ENCODE measurements at places on chromosomes 6 and 20. TPM values are rescaled to one million over a fixed set of nuclear protein-coding genes. Genes with fewer than 3 reads are reported as not detected.

Gene MCHR2
- total RNA-seq = not detected

Gene GPR63
- 0.81 TPM for total RNA-seq

Gene SYS1
- total RNA-seq = 26.0 TPM

Gene PGBD1
- 0.69 TPM for total RNA-seq

Gene TPD52L1
- 5.6 TPM for total RNA-seq

DNA sequence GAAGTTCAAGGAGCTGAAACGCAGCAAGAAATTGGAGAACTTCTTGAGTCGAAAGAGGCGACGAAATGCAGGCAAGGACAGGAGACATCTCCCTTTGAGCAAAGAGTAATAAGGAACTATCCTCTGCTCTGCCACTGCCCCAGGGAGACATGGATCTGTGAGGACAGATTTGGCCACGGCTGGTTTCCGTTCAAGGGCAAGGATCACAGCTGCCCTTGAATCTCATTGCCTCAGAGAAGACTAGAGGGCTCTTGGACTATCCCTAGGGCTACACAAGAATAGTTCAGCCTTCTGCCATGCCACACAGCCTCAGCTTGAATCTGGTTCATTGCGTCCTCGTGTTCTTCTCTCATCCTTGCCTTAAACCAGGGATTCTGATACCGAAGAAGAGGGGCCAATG lies 7.7 kb downstream of the RRP36 start:
- DNase-seq = no peak

GRCh38 chr20:4069751-4070150 lies 54.4 kb upstream of the RNF24 start:
- DNase-seq = no peak

- DNase-seq = no peak
Observed at GRCh38 chr6:168956141-168956838, 297.4 kb downstream of the THBS2 start.

GRCh38 chr20:63499338-63499969 lies 571 bp upstream of the EEF1A2 start:
- no peak for DNase-seq

GRCh38 chr6:3457710-3458602 lies 1.1 kb upstream of the SLC22A23 start:
- peak; percentile 37 for DNase-seq

DNA sequence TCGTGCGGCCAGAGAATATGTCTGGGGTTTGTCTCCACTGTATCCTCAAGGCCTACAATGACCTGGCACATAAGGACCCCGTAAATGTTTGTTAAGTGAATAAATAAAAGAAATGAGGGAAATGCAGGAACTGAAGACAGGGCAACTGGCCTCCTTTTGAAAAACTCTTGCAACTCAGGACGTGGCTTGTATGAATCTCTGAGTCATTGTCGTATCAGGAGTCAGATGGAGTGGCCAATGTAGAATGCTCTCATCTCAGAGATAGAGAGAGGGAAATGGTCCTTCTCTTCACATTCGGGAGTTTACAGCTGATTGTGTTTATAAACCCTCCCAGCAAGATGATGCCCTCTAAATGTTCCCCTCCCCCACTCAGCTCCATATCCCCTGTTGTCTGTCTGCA lies 57.1 kb downstream of the UST start:
- DNase-seq = no peak

DNA sequence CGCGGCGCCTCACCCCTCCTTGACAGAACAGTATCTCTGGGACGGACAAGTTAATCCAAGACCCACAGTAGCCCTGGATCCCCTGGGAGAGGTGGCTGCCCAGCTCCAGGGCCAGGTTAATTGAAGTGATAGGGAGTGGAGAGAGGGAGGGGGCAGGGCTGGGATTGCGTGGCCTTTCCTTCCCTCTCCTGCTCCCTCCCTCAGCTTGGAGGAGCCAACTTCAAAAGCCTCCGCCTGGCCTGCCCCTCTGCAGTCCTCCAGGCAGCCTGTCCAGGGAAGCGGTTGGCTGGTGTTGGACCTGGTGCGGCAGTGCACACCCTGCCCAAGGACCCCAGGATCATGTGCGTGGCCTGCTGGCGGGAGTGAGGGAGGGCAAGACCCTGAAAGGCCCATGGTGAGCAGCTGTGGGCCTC lies at the start of gene C20orf204:
TSS of gene C20orf204 (plus strand) at position 250 of the 413 bp plus-strand sequence. CDS start at position 392, 142 bp downstream.
- no peak for DNase-seq

GRCh38 chr6:1312473-1313367 lies 822 bp downstream of the FOXQ1 start:
- DNase-seq = no peak

GRCh38 chr20:62461157-62461556 lies 14.6 kb downstream of the GATA5 start:
- no peak for DNase-seq

Measured in activated naive CD4-positive, alpha-beta T cell treated with anti-CD3 and anti-CD28 coated beads for 36 hours (primary cell).